ENCODE measurements at places on chromosomes 4 and X.

DNA sequence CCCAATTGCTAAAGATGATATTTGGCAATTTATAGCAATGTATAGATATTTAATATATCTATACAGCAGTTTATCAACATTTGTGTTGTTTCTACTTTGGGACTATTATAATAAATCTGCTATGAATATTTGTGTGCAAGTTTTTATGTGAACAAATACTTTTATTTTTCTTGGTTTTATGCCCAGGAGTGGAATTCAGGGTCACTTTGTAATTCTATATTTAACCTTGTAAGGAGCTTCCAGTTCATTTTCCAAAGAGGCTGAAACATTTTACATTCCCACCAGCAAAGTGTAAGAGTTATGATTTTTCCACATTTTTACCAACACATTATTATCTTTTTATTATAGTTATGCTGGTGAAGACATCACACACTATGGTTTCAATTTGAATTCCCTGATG is 801.3 kb downstream of the PCDH18 start:
- no peak for DNase-seq

- no peak for DNase-seq
Measured at GRCh38 chrX:153924149-153924861, 1.8 kb downstream of the ARHGAP4 start.

DNA sequence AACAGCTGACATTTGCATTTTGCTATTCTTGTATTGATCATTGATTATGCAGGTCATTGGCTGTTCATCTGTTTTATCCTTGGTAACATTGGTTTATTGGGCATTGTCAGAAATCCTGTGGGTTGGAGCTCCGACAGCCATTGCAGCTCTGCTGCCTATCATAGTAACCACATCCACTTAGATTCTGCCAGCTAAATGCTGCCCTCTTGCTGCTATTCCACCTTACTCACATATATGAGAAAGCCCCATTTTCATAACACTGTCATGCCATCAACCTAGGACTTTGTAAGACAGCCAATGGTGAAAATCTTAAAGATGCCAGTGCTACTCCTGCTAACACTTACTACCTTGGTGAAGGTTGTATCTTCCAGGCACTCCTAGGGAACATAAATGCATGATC is 187.3 kb upstream of the CXCL13 start:
- no peak for DNase-seq

GRCh38 chrX:31279359-31279758 is 207.5 kb upstream of the FTHL17 start:
- no peak for DNase-seq

DNA sequence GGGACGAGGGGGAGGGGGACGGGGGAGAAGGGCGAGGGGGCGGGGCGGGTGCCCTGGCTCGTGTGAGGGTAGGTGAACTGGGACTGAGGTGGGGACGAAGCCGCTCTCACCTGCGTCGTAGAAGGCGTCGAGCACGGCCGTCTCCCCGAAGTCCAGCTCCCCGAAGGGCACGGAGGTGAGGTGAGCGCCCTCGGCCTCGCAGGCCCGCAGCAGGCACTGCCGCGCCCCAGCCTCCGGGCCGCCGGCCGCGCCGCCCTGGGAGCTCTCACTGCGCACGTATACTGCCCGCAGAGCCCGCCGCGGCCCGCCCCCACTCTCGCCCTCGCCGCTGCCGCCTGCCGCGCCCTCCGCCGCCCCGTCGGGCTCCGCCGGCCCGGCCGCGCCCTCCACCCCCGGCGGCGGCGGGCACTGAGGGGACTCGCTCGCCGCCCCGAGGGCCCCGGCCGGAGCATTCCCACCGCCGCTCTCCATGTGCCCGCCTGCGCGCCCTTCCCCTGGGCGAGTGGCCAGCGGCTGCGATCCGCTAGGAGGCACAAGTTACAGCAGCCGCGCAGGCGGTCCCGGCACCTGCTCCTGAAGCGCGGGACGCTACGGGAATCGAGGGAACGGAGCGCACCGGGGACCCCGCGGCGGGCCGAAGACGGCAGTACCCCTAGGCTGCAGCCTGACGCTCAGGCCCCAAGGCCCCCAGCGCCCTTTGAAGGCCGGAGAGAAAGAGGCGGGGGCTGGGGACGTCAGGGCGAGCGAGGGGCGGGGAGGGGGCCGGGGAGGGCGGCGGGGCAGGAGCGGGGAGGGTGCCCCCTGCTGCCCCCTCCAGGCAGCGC is at the start of gene MAP3K15:
MAP3K15 (minus strand) TSS at position 718 of the 824 bp plus-strand sequence; CDS start at position 471, 247 bp downstream.
- DNase-seq: no peak

GRCh38 chr4:3346146-3346545 is 53.3 kb downstream of the RGS12 start:
- DNase-seq: no peak

GRCh38 chrX:331151-331824 is 12.7 kb upstream of the GTPBP6 start:
- no peak for DNase-seq

DNA sequence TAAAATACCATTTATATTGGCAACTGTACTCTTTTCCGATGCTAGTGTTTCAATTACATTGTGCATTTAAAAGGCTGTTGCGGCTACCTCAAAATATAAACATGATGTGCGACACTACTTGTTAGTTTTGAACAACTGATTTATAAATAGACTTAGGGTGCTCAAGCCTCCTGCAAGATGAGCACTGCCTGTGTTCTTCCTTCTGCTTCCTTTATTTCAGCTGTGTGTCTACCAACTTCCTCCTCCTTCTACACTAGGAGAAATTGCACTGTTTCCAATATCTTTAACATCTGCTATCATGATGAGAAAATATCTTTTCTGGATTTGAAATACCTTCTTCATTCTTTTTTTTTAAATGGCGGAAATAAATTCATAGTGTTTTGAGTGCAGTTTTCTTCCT is 24.0 kb downstream of the TET2 start:
- no peak for DNase-seq

- no peak for DNase-seq
Measured at GRCh38 chr4:15542760-15543159, 73.1 kb downstream of the CC2D2A start.

DNA sequence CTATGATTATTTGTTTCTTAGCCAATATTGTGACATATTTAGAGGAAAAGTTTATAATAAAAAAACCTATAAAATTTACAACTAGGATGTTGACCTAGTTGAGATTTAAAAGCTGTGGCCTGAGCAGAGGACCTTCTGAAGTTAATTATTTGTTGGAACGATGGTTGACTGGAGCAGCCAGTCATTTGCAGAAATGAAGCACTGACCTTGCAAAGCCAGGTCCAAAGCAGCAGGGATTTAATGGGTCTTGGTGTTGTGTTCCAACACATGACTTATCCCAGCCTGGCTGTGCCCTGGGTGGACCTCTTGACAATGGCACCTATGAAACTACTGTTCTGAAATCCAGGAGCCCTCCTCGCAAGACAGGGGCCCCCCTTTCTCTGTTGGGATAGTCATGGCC is 235.2 kb downstream of the FRAS1 start:
- no peak for DNase-seq

DNA sequence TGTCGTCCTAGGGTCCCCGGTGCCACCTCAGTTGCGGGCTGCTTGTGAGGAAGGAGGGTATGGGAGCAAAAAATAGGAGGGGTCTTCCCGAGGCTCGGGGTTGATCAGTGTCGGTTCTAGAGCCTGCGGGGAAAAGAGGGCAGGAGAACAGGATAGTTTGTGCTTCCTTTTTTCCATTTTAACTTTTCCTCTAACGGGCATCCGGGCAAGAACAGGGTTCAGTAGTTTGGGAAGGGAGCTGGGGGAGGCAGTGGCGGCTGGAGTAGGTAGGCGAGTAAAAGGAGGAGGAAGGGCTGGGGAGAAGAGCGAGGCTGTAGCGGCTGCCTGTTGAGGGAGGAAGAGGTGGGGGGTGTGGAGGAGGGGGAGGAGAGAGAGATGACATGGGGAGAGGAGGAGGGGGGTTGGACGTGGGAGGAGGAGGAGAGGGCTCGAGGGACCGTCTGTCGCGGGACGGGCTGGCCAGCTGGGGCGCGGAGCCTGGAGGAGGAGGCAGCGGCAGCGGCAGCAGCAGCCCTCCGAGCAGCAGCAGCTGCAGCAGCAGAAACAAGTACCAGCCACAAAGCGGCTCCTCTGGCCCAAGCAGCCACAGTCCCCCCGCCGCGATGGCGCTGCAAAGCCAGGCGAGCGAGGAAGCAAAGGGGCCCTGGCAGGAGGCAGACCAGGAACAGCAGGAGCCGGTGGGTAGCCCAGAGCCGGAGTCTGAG is at the start of gene SLC16A2:
SLC16A2 (plus strand) TSS at position 458 of the 704 bp plus-strand sequence; CDS start at position 603, 145 bp downstream.
- DNase-seq: no peak

- DNase-seq: no peak
Measured at GRCh38 chr4:183888564-183888963, 16.5 kb upstream of the STOX2 start.

GRCh38 chr4:11472535-11472934 is 43.8 kb upstream of the HS3ST1 start:
- no peak for DNase-seq

DNA sequence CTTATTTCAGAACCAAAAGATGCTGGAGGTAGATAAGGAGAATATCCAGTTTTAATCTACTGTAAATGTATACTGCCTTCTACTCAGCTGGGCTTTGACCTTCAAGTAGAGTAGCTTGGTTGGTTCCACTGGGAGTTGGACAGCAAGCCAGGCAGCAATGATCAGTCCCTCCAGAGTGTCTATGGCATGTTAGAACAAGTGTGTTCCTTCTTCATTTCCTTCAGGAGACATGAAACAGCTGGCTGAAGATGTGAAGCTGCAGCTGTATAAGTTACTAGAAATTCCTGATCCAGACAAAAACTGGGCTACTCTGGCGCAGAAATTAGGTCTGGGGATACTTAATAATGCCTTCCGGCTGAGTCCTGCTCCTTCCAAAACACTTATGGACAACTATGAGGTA is 111.1 kb downstream of the NFKB1 start:
- no peak for DNase-seq

- DNase-seq: no peak
Measured at GRCh38 chrX:38649674-38650647, 88.6 kb downstream of the TSPAN7 start.

DNA sequence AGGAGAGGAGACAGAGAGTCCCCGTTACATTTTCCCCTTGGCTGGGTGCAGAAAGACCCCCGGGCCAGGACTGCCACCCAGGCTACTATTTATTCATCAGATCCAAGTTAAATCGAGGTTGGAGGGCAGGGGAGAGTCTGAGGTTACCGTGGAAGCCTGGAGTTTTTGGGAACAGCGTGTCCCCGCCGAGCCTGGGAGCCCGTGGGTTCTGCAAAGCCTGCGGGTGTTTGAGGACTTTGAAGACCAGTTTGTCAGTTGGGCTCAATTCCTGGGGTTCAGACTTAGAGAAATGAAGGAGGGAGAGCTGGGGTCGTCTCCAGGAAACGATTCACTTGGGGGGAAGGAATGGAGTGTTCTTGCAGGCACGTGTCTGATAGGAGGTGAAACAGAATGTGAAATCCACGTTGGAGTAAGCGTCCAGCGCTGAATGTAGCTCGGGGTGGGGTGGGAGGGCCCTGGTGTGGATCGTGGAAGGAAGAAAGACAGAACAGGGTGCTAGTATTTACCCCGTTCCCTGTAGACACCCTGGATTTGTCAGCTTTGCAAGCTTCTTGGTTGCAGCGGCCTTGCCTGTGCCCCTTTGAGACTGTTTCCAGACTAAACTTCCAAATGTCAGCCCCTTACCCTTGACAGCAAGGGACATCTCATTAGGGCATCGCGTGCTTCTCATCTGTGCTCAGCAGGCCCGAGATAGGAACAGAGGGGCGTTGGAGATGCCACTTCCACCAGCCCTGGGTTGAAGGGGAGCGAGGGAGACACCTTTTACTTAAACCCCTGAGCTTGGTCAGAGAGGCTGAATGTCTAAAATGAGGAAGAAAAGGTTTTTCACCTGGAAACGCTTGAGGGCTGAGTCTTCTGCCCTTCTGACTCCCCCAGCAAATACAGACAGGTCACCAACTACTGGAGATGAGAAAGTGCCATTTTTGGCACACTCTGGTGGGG is 2.7 kb downstream of the SHOX start:
- DNase-seq: no peak

DNA sequence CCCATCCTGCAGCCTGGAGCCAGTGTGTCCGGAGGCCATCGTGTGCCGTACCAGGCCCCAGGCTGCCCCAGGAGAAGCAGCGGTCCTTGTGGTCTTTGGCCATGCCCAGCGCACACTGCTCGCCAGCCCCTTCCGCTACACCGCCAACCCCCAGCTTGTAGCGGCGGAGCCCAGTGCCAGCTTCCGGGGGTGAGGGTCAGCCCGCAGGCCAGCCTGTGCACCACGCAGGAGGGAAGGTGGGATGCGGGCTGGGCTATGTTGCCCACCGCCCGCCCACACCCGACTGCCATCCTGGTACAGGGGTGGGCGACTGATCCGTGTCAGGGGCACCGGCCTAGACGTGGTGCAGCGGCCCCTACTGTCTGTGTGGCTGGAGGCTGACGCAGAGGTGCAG is 7.6 kb upstream of the SRPK3 start:
- no peak for DNase-seq

DNA sequence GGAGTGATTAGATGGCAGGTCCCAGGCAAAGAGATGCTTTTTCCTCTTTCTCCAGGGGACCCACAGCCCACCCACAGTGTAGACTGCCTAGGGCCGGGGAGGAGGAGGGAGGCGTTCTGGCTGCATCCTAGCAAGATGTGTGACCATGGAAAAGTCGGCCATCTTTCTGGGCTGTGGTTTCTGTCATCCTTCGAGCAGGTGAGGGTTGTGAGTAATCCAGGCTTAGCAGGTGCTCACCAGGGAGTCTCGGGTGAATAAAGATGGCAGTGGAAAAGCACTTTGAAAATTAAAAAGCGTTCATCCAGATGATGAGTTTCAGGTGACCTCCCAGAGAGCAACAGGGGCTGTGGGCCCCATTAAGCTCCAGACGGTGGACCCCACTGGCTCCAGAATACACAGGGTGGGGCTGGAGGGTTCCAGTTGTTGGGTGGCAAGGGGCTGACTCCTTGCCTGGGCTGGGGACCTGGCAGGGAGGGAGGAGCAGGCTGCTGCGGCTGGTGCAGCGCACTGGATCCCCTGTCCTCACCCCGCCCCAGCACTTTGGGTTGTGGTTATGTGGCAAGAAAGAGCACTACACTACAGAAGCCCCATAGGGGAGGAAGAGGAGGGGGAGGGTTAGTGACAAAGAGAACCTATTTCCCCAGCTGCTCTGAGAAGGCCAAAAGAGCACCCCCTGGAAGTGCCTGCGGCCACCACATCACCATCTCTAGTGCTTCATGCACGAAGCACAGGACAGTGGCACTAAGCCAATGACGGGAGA is 23.7 kb downstream of the ELF4 start:
- DNase-seq: no peak

- peak; percentile 46 for DNase-seq
Measured at GRCh38 chr4:184475096-184475461, 729 bp upstream of the IRF2 start.

DNA sequence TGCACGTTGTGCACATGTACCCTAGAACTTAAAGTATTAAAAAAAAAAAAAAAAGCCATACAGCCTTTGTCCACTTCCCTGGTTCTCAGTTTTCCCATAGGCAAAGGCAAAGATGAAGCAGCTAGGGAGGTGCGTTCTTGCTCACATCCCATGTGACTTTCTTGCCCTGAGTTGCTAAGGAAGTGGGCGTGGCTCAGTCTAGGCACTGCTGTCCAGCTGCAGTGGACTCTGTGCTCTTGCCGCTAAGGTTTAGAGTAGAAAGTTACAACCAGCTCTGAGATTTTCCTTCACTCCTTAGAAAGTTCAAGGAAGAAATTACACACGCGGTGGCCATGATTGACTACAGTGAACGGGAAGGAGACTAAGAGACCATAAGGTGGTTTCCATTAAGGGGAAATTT is 144.7 kb downstream of the NAA11 start:
- no peak for DNase-seq

- no peak for DNase-seq
Measured at GRCh38 chr4:108001540-108002135, 11.9 kb downstream of the HADH start.
